ENCODE measurements at places on chromosomes 6 and 20.

GRCh38 chr6:44028789-44029310, 98.4 kb downstream of the MRPL14 start:
- DNase-seq = no peak

DNA sequence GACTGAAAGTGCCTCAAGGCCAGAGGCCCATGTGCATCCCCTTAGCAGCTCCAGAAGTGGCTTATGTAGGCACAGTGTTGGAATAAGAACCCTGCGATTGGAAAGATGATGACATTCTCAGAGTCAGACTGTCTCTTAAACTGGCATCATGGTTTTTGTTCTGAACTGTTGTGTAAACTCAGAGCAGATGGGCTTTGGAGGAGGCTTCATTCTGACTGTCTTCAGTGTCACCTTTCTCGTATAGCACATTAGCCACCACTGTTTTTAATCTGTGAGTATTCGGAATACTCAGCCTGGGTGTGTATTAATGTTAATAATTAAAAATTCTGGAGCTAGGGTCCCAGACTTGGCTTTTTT, 140.9 kb downstream of the JARID2 start:
- no peak for DNase-seq

- no peak for DNase-seq
Measured at GRCh38 chr20:19096843-19097242, 115.6 kb upstream of the SLC24A3 start.

GRCh38 chr6:134692008-134692407, 257.9 kb downstream of the ALDH8A1 start:
- DNase-seq = no peak

- DNase-seq = no peak
Measured at GRCh38 chr6:107589199-107589598, 99.3 kb downstream of the SOBP start.

- no peak for DNase-seq
Measured at GRCh38 chr6:143965503-143966171, 42.4 kb downstream of the PLAGL1 start.

DNA sequence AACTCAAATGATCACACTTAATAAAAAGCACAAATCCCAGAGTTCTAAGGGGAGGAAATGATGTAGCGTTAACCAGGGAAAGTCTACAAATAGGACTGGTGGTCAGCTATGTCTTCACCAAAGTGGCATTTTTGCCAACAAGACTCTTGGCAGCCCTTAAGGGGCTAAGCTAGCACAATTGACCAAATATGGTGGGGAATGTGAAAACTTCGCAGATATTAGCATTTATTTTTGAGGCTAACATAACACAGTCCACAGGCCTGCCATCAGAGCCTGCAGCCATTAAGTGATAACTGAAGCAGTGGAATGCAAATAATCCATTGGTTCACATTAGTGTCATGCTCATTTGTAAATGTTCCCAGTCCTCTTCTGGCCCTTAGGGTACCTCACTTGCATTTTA, 274.6 kb downstream of the FOXC1 start:
- DNase-seq = no peak

DNA sequence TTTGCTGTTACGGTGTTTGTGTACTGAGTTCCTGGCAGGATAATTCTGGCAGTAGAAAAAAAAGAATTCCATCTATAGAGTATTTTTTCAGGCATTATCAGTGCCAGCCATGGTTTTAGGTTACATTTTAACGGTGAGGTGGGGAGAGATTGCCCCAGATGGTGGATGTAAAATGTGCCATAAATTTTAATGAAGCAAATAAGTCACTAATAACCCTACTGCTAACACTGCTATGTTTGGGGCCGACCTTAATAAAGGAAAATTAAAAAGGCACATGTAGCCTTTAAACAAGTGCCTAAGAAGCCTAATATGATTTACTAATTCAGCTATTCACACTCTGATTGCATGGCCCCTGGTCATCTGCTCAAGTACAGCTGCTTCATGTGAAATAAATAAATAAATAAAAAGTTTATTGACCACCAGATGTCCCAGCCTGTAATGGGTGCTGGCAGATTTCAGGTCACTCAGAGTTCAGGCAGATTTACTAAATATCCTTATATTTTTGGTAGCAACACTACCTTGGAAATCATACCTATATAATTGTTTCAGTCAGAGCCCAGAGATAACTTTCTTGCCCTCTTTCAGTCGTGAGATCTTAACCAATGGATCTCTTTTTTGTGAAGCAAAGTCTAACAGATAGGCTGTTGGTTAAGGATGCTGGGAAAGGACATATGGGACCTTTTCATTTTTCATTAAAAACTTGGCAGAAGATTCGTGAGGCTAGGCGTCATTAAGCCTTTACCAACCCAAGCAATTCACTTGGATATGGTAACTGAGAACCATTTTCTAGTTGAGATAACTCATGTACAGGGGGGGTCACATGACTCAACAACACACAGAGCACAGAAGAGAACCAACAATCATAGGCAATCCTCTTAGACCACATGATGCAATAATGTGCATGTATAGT, 495.0 kb upstream of the NRSN1 start:
- no peak for DNase-seq
